ENCODE measurements at places on chromosomes 12 and 14.

GRCh38 chr12:82350161-82350560 is 8.0 kb downstream of the CCDC59 start:
- no peak for DNase-seq

GRCh38 chr12:38587594-38587993 is 271.0 kb downstream of the ALG10B start:
- DNase-seq = no peak

DNA sequence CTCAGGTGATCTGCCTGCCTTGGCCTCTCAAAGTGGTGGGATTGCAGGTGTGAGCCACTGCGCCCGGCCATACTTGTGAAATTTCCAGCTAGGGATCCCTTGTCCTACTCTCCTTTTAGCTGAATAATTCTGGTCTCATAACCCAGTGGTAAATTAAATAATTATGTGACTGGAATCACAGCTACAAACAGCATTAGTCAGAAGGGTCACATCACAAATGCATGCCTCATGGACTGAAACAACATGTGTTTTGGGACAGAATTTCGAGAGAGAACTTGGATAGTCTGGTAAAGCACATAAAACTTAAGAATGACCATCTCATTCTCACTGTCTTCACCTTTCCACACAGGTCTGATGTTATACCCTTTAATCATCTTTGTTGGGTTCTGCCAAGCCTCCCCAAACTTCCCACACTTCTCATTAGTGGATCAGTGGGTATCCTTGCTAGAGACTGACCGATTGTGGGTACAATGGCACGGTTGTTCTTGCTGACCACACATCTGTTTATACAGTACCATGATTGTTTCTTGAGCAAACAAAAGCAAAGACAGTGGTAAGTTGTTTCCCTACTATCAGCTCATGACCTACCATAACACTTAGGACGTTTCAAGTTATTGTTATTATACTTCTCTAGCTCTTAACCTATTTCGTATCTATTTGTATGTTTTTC is 5.1 kb downstream of the GPRC5D start:
- no peak for DNase-seq

- DNase-seq = no peak
Measured at GRCh38 chr12:122691566-122691965, 11.6 kb downstream of the HCAR2 start.

GRCh38 chr12:59517522-59517921 is 78.3 kb upstream of the SLC16A7 start:
- DNase-seq = no peak

DNA sequence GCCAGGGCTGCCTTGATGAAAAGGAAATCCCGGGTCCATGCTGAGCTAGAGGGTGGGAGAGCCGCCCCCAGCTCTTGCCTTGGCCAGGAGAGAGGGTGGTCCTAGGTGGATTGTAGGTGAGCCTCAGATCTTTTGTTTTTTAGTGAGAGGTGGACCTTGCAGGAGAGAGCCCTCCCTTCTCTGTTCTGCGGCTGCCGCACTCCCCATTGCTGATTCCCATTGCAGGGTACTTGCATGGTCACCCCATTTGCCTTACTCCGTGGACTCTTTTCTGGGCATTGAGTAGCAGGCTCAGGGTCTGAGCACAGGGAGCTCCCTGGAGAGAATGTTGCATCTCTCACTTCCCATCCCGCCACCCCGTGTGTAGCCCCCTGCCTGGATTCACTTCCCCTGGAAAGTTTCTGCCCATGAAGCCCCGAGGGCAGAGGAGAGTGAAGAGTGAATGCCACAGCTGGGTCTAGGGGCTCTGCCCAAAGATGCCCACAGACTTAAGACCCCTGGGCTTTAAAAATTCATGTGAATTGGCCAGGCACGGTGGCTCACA is 10.2 kb downstream of the VASH1 start:
- no peak for DNase-seq

GRCh38 chr12:107903341-107904061 is 129.0 kb downstream of the ASCL4 start:
- no peak for DNase-seq

DNA sequence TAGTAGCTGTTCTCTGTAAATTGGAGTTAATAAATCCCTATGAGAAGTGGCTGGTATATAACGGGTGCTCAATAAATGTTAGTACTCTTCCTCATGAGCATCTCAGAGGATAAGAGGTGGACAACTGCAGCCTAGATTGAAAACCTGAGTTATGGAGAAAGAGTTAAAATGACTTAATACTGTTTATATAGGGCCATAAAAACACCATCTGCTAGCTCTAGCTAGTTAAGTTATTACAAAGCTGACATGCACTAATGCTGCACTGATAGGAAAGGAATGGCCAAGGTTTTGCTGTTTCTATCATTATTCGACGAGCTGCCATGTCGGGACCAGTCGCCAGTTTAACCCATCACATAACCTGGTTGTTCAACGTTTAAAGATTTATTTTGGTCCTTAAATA is 72.0 kb upstream of the SEL1L start:
- no peak for DNase-seq

DNA sequence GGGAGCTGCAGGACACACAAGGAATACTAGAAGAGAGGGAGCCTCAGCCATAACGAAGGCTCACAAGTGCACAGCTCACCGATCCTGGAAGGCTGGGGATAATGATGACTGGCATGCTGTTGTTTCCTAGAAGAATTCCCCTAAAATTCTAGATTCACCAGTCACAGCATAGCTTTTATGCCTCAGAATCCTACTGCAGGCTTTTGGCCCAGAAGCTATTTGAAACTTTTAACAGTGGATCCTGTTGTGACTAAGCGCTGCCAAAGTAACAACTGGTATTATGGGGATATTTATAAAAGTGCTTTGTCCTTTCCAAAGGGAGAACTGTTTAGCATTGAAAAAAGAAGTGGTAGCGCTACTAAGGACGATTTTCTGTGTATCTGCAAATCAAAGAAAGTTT is 214.1 kb upstream of the PELI2 start:
- no peak for DNase-seq

DNA sequence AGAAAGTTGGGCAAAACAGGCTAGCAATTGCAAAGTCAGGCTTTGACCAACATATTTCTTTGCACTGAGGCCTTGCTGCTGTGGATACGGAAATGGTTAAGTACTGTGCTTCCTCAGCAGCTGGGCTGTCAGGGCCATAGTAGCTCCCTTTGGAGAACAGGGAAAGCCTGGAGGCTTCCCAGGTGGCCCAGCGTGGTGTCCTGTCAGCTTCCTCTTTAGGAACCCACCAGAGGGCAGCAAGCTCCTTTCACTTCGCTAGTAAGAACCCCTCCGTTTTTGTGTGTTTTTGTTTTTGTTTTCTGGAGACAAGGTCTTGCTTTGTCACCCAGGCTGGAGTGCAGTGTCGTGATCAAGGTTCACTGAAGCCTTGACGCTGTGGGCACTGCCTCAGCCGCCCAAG is 1.7 kb upstream of the CFAP251 start:
- DNase-seq = no peak

DNA sequence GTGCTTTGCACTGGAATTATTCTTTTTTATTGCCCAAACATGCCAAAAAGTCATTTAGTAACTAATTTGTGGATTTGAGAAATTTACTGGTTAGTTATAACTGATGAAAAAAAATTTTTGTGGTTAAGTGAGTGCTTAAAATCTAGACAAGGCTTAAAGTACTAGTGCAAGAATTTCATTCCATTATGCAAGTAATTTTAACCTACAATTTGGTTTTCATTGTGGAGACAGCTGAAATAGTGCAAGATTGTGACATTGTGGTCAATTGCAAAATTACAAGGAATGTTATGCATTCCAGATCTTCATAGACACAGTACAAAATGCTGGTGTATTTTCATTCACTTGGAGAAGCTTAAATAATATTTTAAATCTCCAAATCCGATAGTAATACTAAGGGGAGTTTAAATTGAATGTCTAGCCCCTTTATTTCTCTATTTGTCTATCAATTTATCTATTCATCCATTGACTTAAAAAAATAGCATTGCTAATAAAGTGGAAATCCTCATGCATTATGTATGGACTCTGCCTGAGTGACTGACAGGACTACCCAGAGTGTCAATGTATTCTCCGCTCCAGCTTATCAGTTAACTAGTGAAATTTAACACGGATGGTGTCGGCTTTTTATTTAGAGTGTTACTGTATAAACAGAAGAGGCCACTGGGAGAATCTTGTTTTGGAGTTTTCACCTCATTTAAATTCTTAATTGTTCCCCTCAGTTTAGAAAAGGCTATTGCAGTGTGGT is 125.9 kb downstream of the ALX1 start:
- no peak for DNase-seq

DNA sequence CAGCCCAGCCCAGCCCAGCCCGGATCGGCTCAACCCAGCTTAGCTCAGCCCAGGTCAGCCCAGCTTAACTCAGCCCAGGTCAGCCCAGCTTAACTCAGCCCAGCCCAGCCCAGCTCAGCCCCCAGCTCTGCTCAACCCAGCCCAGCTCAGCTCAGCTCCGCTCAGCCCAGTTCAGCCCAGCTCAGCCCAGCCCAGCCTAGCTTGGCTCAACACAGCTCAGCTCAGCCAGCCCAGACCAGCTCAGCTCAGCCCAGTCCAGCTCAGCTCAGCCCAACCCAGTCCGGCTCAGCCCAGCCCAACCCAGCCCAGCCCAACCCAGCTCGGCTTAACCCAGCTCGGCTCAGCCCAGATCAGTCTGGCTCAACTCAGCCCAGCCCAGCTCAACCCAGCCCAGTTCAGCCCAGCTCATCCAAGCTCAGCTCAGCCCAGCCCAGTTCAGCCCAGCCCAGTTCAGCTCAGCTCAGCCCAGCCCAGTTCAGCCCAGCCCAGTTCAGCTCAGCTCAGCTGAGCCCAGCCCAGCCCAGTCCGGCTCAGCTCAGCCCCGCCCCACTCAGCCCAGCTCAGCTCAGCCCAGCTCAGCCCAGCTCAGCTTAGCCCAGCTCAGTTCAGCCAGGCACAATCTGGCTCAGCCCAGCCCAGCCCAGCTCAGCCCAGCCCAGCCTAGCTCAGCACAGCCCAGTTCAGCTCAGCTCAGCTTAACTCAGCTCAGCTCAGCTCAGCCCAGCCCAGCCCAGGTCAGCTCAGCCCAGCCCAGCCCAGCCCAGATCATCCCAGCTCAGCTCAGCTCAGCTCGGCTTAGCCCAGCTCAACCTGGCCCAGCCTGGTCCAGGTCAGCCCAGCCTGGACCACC is 331.7 kb downstream of the TMEM121 start:
- no peak for DNase-seq

DNA sequence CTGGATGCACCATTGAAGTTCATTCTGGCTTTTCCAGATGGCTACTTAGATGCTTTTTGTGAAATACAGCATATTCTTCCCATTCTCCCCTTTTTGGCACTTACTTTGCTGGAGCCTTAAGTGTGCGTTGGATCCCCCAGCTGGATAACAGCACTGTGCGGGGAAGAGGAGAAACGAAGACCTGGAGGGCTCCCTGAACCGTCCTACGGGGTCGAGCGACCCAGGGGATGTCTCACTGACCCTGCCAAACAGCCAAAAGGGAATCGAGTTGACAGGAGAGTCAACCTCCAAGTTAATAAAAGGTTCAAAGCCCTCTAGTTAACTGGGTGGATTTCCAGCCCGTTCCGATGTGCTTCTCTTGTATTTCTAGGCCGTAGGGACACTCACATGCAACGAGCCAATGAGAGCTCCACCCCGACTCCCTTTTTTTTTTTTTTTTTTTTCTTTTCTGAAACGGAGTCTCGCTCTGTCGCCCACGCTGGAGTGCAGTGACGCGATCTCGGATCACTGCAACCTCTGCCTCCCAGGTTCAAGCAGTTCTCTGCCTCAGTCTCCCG is 1.0 kb upstream of the CAMKK2 start:
- DNase-seq = no peak

DNA sequence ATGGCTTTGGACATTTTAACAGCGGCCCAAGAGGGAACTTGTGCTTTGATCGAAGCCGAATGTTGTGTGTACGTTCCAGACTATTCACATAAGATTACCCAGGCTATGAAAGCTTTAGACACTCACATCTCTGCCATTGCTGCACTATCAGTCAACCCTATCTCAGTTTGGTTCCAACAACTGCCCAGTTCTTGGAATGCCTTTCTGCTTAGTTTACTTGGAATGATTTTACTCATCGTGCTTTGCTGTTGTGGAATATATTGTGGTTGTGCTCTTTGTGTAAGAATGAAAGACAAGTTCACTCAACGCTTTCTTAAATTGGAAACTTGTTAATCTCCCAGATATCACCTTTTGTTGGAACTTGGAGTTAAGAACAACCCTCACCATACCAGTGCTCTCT is 498.2 kb downstream of the GLT1D1 start:
- DNase-seq = no peak

DNA sequence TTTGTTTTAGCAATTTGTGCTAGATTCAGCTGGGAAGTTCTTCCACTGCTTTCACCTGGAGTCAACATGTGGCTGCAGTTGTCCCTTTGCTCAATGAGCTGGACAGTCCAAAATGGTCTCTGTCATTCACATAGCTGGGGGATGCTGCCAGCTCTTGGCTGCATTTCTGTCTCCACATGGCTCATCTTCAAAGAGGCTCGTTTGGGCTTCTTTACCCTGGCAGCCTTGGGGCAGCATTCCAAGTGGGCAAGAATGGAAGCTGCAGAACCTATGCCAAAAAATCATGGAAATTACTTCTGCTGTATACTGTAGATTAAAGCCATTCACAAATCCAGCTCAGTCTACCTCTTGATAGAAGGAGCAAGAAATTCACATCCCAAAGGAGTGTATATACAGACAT is 199.1 kb downstream of the SLC5A8 start:
- no peak for DNase-seq

GRCh38 chr14:68703093-68703492 is 89.8 kb downstream of the ZFP36L1 start:
- no peak for DNase-seq

DNA sequence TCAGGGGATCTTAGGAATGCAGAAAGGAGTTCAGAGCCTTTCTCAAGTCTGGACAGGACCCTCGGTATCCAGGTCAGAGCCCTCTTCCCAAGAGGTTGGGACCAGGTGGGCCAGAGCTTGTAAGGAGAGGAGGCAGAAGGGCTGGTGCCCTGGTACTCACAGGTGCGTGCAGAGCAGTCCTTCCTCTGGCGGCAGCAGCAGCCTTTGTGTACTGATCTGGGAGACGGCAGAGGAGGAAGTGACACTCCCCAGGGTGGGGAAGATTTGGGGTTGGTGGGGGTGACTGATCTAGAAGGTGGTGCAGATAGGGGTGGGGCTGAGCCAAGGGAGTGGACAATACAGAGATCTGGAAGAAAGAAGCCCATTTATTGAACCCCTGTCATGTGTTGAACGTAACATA is at the start of gene ITGB7:
Gene ITGB7, minus strand, starts transcription at position 210 of the 400 bp plus-strand sequence. CDS start 6,808 bp downstream, outside the sequence.
- DNase-seq = peak; percentile 29

DNA sequence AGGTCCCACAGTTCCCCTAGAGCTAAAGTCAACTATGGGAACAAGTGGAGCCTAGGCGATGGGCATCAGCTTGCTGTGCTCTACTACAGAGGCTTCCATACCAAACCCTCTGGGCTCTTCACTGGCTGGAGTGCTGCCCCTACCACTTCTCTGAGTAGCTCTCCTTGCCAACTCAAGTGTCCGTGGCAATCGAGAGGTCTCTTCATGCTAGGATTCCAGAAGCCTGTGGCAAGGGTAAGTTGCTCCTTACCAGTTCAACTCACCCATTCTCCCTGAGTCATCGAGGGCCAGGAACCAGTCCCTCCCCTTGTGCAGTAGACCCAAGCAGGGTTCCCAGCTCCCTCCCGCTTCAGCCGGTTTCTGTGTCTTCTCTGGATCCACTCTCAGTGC is 76.1 kb downstream of the GALC start:
- no peak for DNase-seq
